GM06990 (cell line): ENCODE measurements at places on chromosomes 16 and 17.

GRCh38 chr16:28974007-28974436 is 556 bp upstream of the SPNS1 start:
- no peak for DNase-seq

DNA sequence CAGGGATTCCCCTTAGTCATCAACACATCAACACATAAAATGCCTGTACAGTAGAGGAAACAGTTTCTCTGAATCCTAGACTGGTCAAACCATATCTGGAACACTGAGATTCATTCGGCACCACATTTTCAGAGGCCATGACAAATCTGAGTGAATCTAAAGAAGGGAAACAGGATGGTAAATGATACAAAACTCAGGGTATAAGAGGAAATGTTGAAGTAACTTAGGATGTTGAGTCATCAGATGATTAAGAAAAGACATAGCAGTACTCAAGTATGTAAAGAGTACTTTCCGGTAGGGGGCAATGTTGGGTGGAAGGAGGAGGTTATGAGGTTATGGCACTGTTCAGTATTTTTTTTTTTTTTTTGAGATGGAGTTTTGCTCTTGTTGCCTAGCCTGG is 358.5 kb upstream of the PMFBP1 start:
- no peak for DNase-seq

- no peak for DNase-seq
Observed at GRCh38 chr16:89060207-89060794, 33.4 kb upstream of the ACSF3 start.

DNA sequence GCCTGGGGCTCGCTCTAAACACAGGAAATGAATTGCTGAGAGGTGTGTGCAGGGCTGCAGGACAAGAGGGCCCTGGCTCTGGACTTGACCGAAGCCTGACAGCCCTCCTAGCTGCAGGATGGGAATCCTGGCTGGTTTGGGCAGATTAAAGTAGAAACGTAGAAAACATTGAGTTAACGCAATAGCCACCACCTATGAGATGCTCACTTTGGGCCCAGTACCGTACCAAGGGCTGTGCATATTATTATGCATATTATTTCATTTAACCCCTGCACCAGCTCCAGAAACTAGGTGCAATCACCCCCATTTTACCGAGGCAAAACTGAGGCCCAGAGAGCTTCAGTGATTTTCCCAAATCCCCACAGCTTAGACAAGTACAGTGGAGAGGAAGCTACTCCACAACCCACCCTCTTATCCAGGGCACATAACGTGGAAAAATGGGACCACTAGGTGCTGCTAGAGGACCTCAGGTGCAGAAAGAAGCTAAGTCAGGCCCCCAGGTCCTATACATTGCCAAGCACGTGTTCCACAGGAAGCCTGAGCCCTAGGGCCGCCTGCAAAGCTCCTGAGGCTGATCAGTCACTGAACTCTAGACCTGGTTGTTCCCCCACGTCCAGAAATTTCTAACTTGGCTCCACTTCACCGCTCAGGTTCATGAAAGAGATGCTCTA is 79.2 kb downstream of the MYH11 start:
- DNase-seq: no peak

DNA sequence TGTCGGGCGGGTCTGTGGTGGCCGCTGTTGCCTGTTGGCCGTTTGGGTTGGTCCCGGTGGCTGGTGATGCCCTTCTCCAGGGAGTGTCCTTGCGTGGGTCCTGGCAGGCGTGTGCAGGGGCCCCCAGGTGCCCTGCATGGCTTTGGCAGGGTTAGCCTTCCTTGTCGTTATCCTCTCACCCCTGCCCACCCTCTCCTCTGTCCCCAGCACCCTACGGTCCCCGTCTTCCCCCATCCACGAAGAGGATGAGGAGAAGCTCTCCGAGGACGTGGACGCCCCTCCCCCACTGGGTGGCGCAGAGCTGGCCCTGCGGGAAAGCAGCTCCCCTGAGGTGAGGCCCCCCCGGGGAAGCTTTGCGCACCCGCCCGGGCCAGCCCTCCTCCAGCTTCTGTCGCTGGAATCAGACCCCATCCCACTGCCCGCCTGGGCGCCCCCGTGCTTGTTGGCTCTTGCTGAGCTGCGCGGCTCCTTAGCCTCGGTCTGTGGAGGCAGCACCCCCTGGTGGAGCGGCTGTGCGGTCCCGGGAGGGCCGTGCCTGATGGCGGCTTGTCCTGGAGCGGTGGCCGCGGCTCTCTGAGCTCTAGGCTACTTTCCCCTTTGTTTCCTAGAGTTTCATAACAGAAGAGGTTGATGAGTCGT is 10.6 kb upstream of the NUDT16L1 start:
- DNase-seq: no peak

DNA sequence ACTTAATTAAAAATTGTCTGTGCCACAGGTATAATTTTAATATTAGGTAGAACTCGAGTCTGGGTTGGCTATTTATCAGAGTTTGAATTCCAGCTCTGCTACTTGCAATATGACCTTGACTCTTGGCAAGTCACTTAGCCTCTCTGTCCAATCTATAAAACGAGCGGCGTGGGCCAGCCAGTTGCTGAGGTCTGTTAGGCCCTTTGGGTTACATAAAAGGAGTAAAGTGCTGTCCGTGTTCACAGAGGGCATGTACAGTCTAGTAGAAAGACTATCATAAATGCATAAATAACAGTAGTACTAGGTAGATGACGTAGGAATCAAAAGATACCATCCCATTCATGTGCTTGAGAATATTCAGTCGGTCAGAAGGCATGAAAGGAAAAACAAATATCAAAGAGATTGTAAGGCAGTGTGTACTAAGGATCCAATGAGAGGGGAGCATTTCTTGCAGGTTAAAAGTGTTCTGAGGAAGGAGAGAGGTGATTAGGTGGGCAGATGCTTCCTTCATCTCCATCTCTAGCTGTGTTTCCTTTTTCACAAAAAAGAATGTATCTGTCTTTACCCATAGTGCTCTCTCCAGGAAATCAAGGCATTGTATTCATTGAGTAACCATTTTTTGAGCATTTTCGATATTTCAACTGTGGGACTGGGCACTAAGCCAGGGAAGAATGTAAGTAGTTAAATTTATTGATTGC is 2.4 kb downstream of the TNRC6A start:
- no peak for DNase-seq

- DNase-seq: no peak
Observed at GRCh38 chr17:78341559-78342448, 18.1 kb downstream of the SOCS3 start.

DNA sequence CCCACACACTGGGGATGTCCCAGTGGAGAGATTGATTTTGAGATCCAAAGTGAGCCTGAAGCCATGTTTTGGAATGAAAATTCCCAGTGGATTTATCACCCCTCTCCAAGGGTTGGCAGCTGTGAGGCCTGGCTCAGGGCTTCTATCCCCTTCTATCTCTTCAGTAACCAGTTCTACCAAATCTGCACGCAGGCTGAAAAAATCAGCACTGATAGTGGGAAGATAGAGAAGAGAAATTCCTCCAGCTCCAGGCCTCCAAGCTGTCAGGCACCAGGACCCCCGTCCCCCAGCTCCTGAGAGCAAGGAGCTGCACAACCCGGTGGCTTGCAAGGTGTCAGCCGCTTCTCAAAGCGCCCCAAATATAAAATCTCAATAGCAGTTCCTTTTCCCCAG is 1.0 kb downstream of the FLOT2 start:
- DNase-seq: no peak

DNA sequence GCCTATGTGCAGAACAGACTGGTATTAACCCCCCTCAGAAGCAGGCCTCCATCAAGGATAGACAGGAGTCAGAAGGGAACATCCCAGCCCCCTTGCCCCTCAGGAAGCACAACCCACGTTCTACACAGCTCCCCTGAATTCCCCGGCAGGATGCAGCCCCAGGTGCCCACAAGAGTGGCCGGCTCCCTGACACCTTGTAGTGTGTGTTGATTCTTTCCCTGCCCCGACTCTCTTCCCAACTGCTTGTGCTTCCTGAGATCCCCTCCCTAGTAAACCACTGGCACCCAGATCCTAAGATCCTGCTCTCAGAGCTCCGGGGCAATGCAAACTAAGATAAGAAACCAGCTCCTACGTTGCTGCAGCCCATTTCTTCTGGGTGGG is 34.8 kb upstream of the LITAF start:
- no peak for DNase-seq

- DNase-seq: no peak
Observed at GRCh38 chr16:65662256-65662655, 540.4 kb upstream of the CDH11 start.

DNA sequence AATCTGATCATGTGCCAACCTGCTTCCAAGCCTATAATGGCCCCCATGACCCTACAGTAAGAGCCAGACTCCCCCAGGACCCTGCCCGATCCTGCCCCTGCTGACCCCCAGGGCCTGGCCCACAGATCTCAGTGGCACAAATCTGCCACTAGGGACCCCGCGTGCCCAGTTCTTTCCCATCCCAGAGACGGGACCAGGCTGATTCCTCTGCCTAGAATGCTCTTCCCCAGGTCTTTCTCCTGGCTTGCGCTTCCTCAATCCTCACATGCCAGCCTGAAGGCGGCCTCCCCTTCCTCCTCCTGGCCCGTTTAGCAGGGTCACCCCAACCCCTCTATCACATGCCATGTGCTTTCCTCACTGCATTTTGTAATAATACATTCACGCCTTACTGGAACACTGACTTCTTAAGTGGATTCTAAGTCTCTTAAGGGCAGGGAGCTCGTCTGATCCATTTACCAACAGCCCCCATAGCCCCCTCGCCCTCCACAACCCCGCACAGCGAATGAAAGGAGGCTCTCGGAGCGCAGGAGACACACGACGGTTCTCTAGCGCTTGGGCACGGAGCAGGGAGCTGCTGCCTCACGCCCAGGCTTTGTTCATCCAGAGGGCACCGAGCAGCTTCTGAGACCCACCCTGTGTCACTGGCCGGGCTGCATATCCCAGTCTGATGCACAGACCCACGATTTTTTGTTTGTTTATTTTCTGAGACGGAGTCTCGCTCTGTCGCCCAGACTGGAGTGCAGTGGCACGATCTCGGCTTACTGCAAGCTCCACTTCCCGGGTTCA is 1.2 kb downstream of the TRIM65 start:
- peak; percentile 50 for DNase-seq

- DNase-seq: no peak
Observed at GRCh38 chr16:58831386-58831785, 97.3 kb upstream of the GOT2 start.

- no peak for DNase-seq
Observed at GRCh38 chr16:20084624-20085226, 11.0 kb upstream of the GPR139 start.

GRCh38 chr16:86118467-86119307 is 219.7 kb downstream of the IRF8 start:
- peak; percentile 66 for DNase-seq

- DNase-seq: no peak
Observed at GRCh38 chr17:28467456-28468025, 5.9 kb upstream of the SLC13A2 start.

GRCh38 chr16:75761108-75761507 is 34.8 kb upstream of the CPHXL start:
- DNase-seq: no peak

DNA sequence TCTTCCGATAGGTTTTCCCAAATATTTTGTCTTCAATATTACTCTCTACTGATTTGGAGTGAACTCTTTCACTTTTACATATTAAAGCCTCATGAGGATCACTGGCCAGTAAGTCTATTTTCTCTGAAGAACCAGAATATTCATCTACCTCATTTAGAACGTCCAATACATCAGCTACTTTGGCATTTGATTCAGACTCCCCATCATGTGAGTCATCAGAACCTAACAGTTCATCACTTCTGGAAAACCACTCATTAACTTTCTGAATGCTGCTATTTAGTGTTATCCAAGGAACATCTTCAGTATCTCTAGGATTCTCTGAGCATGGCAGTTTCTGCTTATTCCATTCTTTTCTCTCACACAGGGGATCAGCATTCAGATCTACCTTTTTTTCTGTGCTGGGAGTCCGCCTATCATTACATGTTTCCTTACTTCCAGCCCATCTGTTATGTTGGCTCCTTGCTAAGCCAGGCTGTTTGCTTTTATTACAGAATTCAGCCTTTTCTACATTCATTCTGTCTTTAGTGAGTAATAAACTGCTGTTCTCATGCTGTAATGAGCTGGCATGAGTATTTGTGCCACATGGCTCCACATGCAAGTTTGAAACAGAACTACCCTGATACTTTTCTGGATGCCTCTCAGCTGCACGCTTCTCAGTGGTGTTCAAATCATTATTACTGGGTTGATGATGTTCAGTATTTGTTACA is 30.9 kb downstream of the BRCA1 start:
- no peak for DNase-seq

- DNase-seq: no peak
Observed at GRCh38 chr17:48134912-48135480, 27.4 kb downstream of the SNX11 start.

DNA sequence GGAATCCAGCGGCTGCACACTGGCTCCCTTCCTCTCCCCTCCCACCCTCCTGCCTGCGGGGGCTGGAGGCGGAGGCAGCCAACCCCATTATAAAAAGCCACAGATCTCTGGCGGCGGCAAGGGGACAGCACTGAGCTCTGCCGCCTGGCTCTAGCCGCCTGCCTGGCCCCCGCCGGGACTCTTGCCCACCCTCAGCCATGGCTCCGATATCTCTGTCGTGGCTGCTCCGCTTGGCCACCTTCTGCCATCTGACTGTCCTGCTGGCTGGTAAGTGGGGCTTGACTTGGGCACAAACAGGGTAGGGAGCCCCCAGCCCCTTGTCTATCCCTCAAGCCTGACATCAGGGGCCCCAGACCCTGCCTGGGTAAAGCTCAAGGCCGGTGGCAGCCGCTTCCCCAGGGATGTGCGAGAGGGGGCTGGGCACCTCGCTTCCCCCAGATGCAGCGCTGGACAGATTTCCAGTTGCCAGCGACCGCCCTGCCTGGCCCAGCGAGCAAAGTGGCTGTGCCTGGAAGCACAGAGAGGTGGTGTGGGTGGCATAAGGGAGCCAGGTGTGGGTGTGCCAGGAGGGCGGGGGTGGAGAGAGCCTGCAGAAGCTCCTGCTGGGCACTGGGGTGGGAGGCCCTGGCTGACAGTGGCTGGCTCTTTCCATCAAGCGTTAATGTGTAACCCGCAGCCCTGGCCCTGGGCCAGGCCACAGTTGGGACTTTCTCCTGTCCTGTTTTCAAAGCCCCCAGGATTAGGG is at the start of gene CX3CL1:
Gene CX3CL1, plus strand, starts transcription at position 119 of the 745 bp plus-strand sequence. Its CDS starts 79 bp downstream, at position 198.
- no peak for DNase-seq

- peak; percentile 84 for DNase-seq
Observed at GRCh38 chr16:11254913-11255736, 879 bp downstream of the SOCS1 start.

- DNase-seq: no peak
Observed at GRCh38 chr17:52027081-52027480, 131.4 kb downstream of the CA10 start.

- DNase-seq: no peak
Observed at GRCh38 chr17:65230040-65230439, 92.9 kb downstream of the RGS9 start.

GRCh38 chr16:88012360-88012759 is 61.1 kb downstream of the BANP start:
- DNase-seq: no peak
